Stimulated activated CD4-positive, alpha-beta T cell treated with anti-CD3 and anti-CD28 coated beads, Interleukin-12 subunit alpha, Interleukin-12 subunit beta, amount 100 ng/mL, for 4 hours (primary cell): ENCODE measurements at places on chromosomes 1 and 21.

DNA sequence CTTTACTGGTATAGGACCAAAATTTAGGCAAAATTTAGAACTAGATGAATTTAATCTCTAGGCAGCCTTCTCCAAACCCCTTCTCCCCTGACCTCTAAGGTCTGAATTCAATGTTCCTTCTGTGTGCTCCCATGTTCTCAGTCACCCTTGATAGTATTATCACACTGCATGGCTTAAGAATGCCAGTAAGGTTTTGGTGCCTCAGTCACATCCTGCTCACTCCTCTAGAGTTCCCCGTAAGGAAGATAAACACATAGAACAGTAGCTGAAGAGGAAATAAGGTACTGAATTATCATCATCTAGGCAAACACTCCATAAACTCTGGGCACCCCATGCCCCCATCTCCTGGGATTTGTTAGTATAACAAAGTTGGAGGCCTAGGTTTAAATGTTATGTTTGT is 18.2 kb downstream of the PRRX1 start:
- no peak for DNase-seq

DNA sequence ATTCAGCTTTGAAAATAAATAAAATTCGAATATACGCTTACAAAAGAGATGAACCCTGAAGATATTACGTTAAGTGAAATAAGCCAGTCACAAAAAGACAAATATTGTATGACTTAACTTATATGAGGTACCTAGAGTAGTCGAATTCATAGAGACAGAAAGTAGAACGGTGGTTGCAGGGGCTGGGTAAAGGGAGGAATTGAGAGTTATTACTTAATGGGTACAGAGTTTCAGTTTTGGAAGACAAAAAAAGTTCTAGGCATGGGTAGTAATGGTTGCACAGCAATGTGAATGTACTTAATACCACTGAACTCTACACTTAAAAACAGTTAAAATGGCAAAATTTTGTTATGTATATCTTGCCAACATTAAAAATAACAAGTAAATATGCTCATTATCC is 48.6 kb upstream of the ZNHIT6 start:
- DNase-seq: no peak

GRCh38 chr1:243264717-243265116 is 8.9 kb downstream of the SDCCAG8 start:
- no peak for DNase-seq

DNA sequence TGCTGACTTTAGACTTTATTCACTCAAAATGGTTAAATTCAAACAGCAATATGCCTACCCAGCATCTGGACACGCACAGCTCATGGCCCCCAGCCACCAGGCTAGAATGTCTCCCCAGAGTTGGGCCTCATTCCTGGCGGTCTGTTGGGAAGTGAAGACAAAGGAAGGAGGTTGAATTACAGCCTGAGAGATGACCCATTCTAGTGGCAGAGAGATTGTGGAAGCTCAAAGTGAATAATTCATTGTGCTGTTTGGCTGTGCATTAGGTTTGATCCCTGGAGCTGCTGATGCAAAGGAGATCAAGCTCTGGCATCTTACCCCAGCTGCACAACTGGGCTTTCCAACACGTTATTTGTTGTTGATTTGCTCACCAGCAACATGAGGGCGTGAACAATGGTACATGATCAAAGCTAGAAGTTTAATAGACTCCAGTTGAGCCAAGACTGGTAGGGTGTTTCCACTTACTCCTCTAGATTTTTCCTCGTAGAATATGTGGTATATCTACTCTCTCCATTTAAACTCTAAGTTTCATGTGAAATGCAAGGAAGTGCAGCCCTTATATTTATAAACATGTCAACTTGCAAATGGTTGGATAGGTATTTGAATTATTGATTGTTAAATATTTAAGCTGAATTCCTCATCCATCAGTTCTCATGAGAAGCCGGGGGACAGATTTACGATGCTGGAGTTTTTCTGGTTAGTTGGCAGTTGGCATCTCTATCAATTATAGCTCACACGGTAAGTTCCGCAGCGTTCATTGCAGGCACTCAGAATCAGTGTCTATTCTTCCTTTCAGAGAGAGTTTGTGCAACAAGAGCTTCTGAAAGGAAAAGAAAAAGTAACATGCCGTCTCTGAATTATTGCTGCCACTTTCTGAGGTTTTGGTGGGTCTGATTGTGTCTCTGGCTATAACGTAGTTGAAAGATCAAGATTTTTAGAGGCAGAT is 222.7 kb downstream of the TM2D1 start:
- no peak for DNase-seq

DNA sequence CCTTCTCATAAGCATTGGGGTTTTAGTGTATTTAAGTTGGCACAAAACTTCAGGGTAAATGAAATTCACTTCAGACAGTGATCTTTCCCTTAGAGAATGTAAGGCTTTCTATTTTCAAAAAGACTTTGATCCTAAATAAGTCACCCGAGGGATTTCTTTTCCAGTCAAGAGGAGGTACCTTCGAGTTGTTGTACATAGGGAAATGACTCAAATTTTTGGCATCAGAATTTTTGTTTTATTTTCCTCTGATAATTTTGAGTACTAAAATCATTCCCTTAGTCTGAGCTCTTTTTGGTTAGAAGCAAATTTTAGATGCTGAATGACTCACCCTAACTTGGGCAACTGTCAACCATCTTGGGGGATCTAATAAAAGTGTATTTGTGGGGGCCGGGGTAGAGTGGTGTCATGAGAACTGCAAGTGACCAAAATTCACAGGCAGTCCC is 193.9 kb downstream of the DHRS3 start:
- no peak for DNase-seq
